ENCODE measurements at places on chromosomes 6 and 20.

- no peak for DNase-seq
Observed at GRCh38 chr20:52405417-52405816, 213.8 kb upstream of the ZFP64 start.

GRCh38 chr20:4326195-4327065 lies 311.1 kb upstream of the RNF24 start:
- DNase-seq, result no peak

- DNase-seq, result no peak
Observed at GRCh38 chr20:42261766-42262270, 643.6 kb upstream of the CHD6 start.

DNA sequence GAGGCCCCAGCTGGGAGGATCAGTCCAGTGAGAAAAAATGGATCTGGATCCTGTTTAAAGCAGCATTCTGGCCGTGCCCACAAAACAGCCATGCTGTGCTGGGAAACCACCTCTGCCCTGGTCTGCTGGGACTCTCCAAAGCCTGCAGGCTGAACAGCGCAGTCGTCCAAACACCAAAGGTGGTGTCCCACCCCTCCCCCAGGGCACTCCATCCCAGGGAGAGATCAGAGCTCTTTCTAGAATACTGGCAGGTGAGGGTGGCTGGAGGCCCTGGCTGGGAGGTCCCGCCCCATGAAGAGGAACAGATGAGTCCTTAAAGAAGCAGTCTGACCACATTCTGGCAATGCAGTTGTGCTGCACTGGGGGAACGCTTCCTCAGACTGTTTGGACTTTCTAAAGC lies 84.6 kb downstream of the MRAP2 start:
- DNase-seq, result no peak

DNA sequence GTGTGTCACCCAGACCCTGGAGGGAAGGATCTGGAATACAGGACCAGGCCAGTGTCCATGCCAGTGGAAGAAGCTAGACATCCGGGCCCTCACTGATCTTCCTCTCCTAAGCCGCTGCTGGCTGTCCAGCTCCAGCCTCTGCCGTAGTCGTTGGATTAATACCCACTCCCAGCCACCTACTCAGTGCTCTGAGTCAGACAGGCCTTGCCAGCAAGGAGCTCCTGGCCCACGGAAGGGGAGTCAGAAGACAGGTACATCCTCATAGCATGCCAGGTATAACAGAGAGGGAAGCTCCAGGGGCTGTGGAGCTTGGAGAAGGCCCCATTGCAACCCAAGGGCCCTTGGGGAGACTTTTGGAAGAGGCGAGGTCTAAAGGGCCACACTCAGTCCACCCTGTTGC lies 49.0 kb downstream of the STK35 start:
- no peak for DNase-seq

- DNase-seq, result no peak
Observed at GRCh38 chr20:23396950-23397627, 24.2 kb downstream of the NAPB start.

DNA sequence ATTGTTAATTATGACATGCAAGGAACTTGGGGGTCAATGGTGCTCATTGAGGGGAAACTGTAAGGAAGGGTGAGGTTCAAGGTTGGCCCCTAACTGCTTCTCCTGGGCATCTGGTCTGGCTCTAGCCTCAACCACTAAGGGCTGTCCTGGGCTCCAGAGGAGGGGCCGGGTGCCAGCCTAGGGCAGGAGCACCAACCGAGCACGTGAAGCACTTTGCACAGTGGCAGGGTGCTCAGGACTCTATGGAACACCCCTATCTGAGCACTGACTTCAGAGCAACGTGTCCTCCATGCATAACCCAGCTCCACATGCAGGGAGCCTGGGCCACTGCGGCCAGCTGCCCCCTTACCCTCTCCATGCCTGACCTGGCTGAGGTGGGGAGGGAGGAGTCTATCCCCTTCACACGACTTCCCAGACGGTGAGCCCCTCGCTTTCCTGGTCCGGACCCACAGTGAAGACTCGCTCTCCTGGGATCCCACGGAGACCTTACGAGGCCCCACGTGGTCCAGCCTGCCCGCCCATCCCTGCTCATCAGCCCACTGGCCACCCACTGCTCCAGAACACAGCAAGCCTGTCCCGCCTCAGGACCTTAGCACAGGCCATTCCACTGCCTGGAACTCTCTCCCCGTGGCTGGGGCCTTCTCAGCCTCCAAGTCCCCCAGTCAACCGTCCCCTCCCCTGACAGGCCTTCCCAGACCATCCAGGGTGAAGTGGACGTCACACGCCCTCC lies 40.8 kb upstream of the STX16 start:
- DNase-seq, result no peak

All from activated T-cell treated with anti-CD3 and anti-CD28 coated beads, Interleukin-2, amount 50 U/mL, for 48 hours (primary cell).